ENCODE measurements at places on chromosomes 1 and 21. TPM values are rescaled to one million over a fixed set of nuclear protein-coding genes. Genes with fewer than 3 reads are reported as not detected.

The MT1HL1 gene
- polyA plus RNA-seq, result not detected

The MR1 gene
- 0.09 TPM for polyA plus RNA-seq

The RNASEL gene
- 0.27 TPM for polyA plus RNA-seq

The EPHB2 gene
- 23.8 TPM for polyA plus RNA-seq

The ARHGEF10L gene
- polyA plus RNA-seq, result 33.6 TPM

The TMEM51 gene
- polyA plus RNA-seq, result 12.6 TPM

The SYT14 gene
- polyA plus RNA-seq, result 1.4 TPM

The DMAP1 gene
- 42.4 TPM for polyA plus RNA-seq

The IGSF21 gene
- polyA plus RNA-seq, result 22.5 TPM

The FOXO6 gene
- 1.2 TPM for polyA plus RNA-seq

The RGS13 gene
- polyA plus RNA-seq, result not detected

The SIM2 gene
- polyA plus RNA-seq, result 0.05 TPM

The RUNX3 gene
- 0.62 TPM for polyA plus RNA-seq

All from H1 (cell line).